ENCODE measurements at places on chromosomes 11 and 22.
A peak's percentile ranks its signal among the peaks of the same experiment; 100 is the strongest.

- no peak for DNase-seq
Measured at GRCh38 chr11:60718524-60719316, 5.8 kb upstream of the MS4A18 start.

- no peak for DNase-seq
Measured at GRCh38 chr11:91078221-91078620, 855.4 kb upstream of the CHORDC1 start.

- no peak for DNase-seq
Measured at GRCh38 chr22:33688903-33689302, 231.4 kb downstream of the LARGE1 start.

DNA sequence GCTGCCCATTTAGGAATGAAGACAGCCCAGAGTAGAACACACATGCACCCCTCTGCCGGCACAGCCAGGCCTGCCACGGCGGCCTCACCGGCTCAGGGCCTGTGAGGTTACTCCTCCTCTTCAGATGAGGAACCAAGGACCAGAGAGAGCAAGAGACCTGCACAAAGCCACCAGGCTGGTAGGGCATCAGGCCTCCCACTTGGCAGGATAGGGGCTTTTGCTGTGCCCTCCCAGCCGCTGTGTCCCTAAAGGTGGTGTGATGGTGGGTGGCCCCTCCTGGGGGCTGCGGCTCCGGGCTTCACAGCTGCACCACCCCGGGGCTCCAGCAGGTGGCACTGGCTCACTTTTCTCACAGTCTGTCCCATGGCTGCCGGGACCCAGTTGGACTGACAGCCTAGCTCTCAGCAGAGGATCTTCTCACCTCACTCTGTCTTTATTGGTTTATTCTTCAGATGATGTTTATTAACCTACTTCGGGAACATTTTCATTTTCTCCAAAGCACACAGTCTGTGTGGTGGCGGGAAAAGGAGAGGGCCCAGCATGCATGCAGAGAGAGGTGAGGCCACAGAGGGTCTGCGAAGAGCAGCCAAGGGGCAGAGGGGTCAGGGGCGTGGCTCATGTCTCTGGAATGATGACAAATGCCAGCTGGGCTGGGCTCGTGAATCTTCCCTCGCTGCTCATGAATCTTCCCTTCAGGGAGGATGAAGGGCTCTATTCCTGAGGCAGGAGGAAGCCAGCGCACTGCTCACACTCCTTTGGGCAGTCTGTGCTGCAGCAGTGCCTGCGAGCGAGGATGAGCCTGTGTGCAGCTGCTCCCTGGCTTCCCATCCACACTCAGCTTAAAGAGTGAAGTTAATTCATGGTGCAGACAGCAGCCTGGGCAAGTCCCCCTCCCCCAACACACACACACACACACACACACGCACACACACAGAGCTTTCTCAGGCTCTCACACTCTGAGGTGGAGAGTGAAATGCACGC lies 101.1 kb upstream of the PITPNB start:
- DNase-seq: peak; percentile 36

- DNase-seq: no peak
Measured at GRCh38 chr11:70104419-70104818, 26.3 kb downstream of the ANO1 start.

- DNase-seq: no peak
Measured at GRCh38 chr11:22559416-22559815, 66.2 kb downstream of the FANCF start.

DNA sequence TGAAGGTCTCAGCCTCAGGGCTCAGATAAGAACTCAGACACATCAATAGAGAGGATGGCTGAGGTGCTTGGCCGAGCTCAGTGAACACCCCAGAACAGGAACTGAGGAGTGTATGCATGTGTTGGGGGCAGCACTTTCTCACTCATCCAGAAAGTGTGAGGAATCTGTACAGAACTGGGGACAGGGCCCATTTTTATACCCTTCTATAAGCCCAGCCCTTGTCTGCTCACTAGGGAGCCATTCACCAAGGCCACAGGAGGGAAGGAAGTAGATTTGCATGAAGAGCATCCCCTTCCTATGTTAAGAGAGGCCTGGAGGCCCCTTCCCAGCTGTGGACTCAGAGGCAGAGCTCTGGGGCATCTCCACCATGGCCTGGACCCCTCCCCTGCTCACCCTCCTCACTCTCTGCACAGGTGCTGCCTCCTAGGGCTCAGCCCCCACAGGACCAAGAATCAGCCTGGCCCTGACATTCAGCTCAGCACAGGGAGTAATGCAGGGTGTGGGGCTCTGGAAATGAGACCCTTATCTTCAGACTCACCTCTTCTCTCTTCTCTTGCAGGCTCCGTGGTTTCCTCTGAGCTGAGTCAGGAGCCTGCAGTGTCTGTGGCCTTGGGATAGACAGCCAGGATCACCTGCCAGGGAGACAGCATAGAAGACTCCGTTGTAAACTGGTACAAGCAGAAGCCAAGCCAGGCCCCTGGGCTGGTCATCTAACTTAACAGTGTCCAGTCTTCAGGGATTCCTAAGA lies 39.9 kb upstream of the GGTLC2 start:
- DNase-seq: no peak

DNA sequence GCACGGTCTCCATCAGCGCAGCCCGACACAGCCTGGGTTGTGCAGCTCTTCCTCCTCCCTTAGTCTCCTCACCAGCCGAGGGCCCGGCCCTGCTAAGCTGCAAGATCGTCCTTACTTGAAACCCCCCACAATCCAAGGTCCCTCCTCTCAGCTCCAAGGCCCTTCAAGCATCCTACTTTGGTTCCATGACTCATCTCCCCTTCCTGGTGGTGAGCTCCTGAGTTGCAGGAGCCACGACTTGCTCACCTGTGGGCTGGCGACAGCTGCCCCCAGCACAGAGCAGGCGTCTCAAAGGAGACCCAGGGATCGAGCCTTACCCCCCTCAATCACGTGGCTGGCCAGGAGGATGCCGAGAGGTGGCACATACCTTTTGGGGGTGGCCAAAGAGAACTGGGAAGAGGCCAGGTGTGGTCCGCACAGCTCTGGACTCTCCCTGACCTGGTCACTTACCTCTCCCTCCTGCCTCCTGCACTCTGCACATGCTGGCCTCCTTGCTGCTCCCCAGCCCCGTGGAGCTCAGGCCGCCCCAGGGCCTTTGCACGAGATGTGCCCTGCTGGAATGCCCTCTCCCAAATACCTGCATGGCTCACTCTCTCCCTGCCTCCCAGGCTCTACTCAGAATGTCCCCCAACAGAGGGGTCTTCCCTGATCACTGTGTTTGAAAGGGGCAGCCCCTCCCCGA lies 35.2 kb upstream of the FADD start:
- DNase-seq: no peak

GRCh38 chr11:86775361-86775760 lies 25.0 kb upstream of the PRSS23 start:
- no peak for DNase-seq

DNA sequence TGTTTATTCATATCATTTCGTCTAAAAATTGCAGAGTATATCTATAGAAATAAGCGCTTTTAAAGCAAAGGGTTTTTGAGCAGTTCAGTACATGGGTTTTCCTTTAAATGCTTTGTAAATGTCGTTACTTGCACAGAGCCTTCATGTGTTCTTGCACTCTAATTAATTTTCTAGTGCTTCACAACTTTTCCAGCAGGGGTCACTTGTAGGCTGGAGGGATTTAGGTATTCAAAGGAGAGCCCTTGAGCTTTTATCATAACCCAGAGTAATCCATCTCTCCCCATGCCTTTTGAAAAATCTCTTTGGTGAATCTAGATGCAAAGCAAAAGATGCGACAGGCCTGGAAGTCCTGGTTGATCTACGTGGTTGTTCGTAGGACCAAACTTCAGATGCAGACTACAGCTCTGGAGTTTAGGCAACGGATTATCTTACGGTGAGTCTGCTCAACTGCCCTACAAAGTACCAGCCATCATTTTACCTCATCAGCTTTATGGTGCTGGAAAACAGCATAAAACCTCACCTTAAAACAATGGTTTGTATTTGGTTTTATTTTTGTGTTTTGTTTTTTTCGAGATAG lies 60.4 kb downstream of the SFI1 start:
- no peak for DNase-seq

GRCh38 chr11:86459682-86460460 lies 85.2 kb downstream of the CCDC81 start:
- no peak for DNase-seq

DNA sequence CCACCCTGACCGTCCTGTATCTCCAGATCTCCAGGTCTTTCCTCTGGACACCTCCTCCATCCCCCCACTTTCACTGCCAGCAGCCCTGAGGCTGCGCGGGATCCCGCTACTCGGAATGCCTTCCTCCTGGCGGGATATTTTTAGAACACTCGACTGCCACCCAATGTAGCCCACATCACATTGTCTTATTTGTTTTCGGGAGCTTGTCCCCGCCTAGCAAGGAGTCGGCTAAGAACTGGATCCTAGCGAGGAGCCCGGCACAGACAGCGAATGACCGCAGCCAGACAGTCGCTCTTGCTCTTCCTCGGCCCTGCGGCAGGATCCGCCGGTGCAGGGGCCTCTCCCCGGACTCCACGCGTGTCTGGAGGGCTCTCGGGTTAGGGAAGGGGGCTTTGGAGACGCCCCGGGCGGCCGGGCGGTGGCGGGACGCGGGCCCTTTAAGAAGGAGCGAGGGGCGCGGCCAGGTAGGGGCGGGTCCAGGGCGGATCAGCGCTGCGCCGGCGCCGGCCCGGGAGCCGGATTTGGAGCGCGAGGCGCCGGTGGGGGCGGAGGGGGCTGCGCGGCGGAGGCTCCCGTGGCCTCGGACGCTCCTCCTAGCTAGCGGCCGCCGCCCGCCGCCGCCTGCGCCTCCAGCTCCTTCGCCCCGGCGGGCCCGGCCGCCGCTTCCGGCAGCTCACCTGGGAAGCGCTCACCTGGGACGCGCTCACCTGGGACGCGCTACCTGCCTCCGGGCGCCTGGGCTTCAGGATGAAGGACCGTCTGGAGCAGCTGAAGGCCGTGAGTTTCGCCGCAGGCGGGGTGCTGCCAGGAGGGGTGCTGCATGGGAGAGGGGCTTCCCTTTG lies at the start of gene STX3:
Gene STX3 (plus strand): TSS at position 518 of the 842 bp plus-strand sequence. CDS start 230 bp downstream, at position 748.
- DNase-seq: peak; percentile 25

GRCh38 chr11:27040302-27041115 lies at the start of gene BBOX1:
BBOX1 (plus strand) TSS chr11:27040815; CDS start chr11:27055431, 14,616 bp downstream.
- no peak for DNase-seq

GRCh38 chr11:57644748-57645688 lies 4.7 kb downstream of the YPEL4 start:
- DNase-seq: peak; percentile 78

- DNase-seq: no peak
Measured at GRCh38 chr11:121448431-121448941, 3.6 kb upstream of the SORL1 start.

GRCh38 chr22:46726066-46726985 lies 11.7 kb downstream of the CERK start:
- DNase-seq: no peak

DNA sequence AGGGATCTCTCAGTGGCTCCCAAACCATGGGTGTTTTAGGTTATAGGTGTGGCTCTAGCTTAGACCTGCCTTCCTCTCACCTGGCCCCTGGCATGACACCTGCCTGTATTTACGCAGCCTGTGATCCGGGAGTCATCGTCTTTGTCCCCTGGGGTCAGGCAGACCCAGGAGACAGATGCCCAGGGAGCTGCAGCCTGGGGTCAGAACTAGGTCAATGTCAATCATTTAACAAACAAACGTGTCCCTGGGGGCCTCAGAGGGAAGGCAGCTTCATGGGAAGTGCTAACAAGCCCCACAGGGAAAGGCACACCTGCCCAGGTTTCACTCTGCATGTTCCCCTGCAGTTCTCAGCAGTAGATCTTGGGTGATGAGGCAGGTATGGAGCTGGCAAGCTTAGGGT lies 12.0 kb downstream of the BACE1-AS start:
- DNase-seq: no peak

DNA sequence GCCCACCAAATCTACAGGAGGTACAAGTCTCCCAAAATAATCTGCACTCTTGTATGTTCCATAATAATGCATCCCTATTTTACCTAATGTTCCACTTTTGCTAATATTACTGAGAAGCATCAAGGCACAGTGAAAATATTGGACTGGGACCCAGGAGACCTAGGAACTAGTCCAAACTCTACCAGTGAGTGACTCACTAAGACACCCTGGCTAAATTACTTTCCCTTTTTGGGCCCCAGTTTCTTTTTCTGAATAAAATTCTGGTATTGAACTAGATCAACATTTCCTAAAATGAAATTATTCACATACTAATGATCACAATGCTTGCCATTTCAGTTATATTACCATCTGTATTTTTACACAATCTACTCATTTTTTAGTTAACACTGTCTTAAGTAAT lies 19.6 kb downstream of the THAP12 start:
- no peak for DNase-seq

DNA sequence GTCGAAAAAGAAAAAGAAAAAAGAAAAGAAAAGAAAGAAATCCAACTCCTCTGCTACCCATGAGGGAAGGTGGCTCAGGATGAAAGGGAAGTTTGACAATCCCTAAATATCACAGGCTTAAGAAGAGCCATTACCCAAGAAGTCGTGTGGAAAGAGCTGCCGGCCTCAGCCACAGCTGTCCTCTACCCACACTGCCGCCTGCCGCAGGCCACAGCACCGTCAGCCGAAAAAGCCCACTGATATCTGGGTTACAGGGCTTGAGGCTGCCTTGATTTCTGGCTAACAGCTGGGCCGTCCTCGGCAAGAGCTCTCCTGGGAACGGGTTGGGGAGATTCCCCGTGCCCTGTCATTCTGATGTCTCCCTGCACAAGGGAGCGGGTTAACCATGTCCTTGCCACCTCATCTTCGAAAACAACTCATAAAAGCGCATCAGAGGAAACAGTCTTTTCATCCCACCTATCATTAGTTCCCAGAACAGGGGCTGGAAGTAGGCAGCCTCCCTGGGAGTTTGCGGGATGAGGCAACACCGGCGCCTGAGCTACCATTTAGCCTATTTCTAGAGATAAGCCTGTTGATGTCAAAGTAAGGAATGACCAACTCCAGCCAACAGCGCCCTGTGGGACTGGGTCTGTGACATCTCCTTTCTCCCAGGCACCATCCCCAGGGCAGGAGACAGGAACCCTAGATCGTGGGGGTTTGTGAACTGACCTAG lies 21.8 kb upstream of the SNX32 start:
- no peak for DNase-seq

DNA sequence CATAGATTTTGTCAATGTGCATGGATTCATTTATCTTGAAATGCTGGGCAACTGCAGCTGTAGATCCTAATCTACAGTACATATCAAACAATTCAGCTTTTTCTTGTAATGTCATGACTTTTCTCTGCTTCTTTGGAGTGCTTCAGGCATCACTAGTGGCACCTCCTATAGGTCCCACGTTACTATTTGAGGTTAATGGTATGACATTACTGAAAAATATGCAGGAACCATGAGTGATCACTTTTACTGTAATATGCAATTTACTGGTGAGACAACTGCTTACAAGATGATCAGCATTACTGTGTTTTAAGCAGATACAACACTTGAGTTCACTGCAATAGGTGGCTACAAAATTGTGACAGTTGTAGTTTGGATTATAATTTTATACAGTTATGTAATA lies 3.0 kb downstream of the CENATAC start:
- DNase-seq: no peak

- no peak for DNase-seq
Measured at GRCh38 chr11:73173755-73174494, 31.8 kb upstream of the FCHSD2 start.

DNA sequence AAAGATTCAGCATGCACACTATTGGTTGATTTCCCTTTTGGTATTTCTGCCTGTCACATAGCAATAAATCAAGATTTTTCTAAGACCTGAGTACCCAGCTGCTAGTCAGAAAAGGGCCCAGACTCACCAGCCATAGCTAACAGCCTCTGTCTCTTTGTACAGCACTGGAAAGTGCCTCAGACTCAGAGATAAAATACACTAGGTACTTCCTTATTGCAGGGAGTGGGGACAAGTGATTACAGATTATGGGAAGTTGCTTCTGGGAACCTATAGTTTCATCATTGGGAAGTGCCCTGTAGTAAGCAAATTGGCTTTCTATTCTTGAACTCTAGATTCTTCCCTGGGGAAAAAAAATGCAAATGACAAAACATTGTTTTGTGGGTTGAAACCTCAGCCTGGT lies at the start of gene CASP5:
Gene CASP5 (minus strand): TSS at position 166 of the 400 bp plus-strand sequence. CDS start 32 bp downstream, at position 134.
- no peak for DNase-seq

All from stimulated activated CD8-positive, alpha-beta memory T cell treated with anti-CD3 and anti-CD28 coated beads, Interleukin-4, amount 100 ng/mL, for 1 hour (primary cell).